ENCODE measurements at places on chromosomes 7 and 10.

DNA sequence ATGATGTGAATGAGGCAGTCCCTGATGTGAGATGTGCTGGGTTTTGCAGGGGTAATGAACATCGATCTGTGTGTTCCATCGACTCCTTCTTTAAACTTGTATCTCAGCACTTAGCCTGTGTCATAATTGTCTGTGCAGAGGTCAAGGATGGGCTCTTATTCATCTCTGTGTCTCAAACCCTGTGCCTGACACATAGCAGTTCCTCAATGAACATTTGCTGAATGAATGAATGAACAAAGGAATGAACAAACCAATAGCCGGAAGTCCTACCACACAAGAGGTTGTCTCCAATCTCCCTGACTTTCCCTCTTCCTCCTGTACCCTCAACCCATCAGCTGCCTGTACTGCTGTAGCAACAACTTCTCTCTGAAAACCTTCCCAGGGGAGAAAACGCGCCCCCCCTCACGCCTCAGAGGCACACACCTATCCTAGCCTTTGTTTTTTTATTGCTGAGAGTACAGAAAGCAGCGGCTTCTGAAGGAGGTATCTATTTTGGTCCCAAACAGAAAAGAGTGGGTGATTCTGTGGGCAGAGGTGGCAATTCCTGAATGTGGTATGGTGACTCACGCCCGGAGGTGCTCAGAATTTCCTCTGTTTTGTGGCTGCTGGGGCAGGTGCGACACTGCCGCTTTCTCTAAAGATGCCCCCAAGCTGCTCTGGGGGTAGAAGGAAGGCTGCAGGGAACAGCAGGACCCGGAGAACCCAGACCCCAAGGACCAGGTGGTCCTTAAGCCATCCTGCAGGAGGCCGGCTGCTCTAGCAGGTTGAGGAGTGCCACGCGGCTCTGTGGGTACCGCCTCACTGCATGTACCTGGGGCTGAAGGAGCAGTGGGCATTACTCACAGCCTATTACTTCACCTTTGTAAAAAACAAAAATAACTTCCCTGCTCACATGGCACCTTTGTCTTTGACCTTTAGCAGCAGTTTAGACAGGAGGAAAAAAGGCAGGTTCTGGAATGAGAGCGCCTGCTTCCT lies 9.6 kb downstream of the IL2RA start:
- peak; percentile 72 for DNase-seq

- DNase-seq: no peak
These were observed 11.6 kb downstream of the IMPDH1 start for GRCh38 chr7:128398016-128398840.

- DNase-seq: no peak
These were observed 317.0 kb downstream of the DNAJB6 start for GRCh38 chr7:157653827-157654207.

DNA sequence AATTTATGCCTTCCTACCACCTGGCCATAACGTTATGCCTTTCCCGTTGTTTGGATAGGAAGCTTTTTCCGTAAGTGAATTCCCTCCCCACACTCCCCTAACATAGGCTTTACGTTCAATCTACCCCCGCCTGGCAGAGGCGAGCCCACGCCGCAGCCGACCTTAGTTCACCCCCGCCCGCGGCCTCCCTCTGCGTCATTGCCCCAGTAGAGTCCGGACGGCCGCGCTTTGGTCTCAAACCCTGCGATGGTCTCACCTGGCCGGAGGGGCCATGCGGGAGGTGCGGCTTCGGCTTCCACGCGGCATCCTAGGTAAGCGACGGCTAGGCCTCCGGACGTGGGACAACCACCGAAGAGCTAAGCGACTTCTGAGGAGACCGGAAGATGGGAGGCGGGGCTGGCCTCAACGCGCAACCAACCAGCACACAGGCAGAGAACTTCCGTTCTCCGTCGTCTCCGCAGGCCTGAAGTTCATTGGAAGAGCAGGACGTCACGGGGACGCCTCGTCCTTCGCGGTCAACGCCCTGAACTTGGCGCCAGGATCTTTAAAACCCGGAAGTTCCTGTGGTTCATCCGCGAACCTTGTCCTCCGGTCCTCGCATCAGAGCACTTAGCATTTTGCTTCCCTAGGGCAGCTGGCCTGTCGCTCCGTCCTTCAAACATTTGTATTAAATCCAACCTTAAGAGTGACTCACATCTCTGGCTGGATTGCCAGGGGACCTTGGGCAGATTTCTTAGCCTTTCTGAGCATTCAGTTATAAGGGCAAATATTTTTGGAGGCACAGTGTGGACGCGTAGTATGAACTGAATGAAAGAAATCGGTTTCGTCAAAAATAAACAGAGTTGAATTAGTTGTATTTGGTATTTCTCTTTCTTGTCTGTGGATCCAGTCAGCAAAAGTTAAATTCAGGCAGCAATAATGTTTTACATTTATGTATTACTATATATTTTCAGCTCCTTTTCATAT lies at the start of gene CHCHD2:
TSS of gene CHCHD2 (minus strand) at position 369 of the 966 bp plus-strand sequence. CDS start at position 306, 63 bp downstream.
- DNase-seq: peak; percentile 92

GRCh38 chr7:94621120-94621519 lies 34.8 kb downstream of the SGCE start:
- no peak for DNase-seq

- no peak for DNase-seq
These were observed 5.6 kb downstream of the DENND11 start for GRCh38 chr7:141696348-141696747.

Data from activated T-helper 1 cell treated with anti-CD3 and anti-CD28 coated beads, Interleukin-12 subunit alpha, Interleukin-12 subunit beta, Interleukin-2, Interleukin-4 antibody, amounts not matched to agents 30 ng/mL and 10 ng/mL and 1 ng/mL, durations not matched to agents 14 hours and 24 hours and 36 hours (primary cell).